ENCODE measurements at places on chromosomes 6 and 20. TPM values are rescaled to one million over a fixed set of nuclear protein-coding genes. Genes with fewer than 3 reads are reported as not detected.

The FERMT1 gene
- 3.3 TPM for total RNA-seq

The VWA7 gene
- total RNA-seq: 3.9 TPM

The HSPA12B gene
- total RNA-seq: 0.55 TPM

The ANKEF1 gene
- 6.9 TPM for total RNA-seq

The E2F1 gene
- total RNA-seq: 0.31 TPM

The PGC gene
- 3.4 TPM for total RNA-seq

The PARD6B gene
- 12.1 TPM for total RNA-seq

DNA sequence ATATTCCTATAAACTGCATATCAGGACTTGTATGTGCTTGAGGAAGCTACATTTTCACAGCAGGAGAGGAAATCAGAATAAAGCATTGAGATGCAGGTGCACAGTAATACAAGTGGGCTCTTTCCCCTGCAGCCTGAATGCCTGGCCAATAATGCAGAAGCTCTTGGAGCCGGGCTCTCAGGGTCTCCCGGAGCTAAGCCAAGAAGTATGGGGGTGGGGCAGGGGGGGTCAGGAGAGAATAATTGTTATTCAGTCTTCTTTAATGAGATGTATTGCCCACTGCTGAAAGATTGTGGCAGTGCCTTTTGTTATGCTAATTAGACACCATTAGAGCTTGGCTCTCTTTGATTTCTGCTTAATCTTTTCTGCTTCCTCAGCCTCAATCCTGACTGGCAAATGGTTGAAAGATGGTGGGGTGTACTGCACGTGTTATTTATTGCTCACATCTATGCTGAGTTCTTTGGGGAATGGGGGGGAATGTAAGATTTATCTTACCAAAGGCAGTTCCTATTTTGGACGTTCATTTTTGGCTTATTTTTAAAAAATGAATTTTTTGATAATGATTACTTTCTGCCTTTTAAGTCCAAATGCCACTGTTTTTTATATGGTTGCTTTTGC is 407.6 kb upstream of the SOX4 start:
- no peak for DNase-seq

DNA sequence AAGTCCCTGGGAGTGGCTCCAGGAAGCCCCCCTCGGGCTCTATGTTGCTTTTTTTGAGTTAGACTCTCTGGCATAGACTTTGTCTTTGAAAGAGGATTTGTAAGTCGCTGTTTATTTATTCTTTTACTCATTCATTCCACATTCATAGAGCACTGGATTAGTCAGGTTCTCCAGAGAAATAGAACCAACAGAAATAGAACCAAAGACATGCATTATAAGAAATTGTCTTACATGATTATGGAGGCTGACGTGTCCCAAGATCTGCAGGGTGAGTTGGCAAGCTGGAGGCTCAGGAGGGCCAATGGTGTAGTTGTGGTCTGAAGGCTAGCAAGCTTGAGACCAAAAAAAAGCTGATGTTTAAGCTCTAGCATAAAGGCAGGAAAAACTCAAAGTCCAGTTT is 98.3 kb upstream of the CHD6 start:
- DNase-seq: no peak

- DNase-seq: no peak
These were observed 51.5 kb downstream of the HBS1L start for GRCh38 chr6:135002974-135003703.

DNA sequence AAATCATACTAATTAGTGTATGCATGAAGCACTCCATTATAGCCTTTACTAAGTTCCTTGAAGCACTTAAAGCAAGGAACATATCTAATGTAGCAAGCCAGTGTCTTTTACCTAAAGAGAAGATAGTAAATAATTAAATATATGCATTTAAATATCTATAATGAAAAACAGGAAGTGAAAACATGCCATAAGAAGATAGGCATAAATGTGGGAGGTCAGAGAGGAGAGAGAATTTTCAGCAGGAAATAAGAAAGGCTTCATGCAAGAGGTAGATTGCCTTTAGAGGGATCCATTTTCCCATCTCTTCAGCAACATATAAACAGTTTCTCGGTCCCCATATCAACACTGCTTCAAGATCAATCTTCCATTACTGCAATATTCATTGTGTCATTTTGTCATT is 599.8 kb downstream of the FRK start:
- no peak for DNase-seq

DNA sequence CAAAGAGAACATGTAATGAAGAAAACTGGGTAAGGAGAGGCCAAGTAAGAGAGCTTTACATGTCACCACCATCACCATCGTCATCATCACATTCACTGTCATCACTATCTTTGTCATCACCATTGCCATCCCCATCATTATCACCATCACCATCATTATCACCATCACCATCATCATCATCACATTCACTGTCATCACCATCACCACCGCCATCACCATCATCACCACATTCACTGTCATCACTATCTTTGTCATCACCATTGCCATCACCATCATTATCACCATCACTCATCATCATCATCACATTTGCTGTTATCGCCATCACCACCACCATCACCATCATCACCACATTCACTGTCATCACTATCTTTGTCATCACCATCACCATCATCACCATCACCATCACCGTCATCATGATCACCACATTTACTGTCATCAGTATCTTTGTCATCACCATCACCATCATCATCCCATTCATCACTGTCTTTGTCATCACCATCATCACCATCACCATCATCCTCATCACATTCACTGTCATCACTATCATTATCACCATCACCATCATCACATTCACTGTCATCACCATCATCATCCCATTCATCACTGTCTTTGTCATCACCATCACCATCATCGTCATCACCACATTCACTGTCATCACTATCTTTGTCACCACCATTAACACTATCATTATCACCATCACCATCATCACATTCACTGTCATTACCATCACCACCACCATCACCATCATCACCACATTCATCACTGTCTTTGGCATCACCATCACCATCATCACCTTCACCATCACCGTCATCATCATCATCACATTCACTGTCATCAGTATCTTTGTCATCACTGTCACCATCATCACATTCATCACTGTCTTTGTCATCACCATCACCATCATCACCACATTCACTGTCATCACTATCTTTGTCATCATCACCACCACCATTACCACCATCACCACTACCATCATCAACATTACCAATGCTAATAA is 172.3 kb downstream of the ERMARD start:
- DNase-seq: no peak

- no peak for DNase-seq
These were observed 82.4 kb upstream of the TOX2 start for GRCh38 chr20:43832096-43832816.

GRCh38 chr20:44015733-44016103 is 101.1 kb downstream of the TOX2 start:
- DNase-seq: no peak

GRCh38 chr6:163836876-163837690 is 422.6 kb downstream of the QKI start:
- DNase-seq: no peak

DNA sequence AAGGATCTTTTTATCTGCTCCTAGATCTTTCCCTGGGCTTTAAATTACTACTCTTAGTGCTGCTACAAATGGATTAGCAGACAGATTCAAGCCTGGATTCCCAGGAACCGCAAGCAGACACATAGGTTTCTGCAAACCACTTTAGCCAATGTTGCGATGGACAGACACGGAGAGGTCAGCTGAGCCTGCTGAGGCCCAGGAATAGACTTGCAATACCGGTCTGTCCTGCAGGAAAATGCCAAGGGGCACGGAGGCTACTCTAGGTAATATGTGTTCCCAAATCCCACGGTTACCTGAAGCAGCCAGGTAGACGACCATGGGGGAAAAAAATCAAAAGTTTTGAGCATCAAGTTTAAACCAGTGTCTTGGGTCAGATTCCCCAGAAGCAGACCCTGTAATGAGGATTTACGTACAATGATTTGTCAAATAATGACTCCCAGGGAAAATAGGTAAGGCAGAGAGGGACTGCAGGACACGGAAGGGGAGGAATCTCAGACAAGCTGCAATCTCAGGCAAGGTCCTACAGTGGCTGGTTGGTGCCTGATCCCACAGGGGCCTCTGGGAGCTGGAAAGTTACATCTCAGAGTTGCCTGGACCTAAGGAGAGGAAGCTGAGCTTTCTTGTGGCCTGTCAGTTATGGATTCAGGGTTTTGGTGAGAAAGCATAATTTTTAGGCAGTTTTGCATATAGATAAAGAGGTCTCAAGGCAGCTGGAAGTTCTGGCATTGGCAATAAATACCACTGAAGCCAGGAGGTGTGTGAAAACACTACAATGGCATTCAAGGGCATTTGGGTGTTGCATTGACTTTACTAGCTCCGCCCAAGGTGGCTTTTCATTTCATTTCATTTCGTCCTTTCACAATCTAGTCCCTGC is 12.5 kb downstream of the OTOR start:
- no peak for DNase-seq

GRCh38 chr6:169536446-169537170 is 165.2 kb downstream of the WDR27 start:
- DNase-seq: no peak

DNA sequence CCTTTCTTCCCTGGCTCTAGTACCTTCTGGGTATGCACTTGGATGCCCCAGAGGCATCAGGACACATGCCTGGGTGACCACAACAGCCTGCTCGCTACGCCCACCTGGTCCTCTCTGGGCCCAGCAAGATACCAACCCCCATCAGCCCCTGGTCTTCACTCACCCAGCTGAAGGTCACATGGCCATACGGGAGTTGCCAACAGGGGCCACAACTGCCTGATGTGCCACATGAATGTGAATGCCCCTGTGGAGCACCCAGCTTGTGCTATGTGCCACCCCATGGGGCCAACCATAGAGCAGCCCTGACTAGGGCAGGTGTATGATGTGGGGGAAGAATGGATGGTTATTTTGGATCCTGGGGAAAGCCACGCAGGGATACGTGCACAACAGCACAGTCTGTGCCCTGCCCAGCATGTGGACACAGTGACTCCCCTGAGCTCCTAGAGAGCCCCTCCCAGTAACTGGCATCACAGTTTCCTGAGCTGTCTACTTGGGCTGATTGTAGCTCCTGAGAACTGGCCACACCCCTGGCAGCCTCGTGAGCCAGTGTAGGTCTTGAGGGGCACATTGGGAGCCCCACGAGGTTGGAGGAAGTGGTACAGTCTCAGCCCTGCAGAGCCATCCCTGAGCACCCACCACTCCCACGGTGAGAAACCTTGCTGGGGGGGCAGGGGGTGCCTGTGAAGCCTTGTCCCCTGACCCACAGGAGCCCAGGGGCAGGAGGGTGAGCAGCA is 10.5 kb upstream of the PCMTD2 start:
- no peak for DNase-seq

DNA sequence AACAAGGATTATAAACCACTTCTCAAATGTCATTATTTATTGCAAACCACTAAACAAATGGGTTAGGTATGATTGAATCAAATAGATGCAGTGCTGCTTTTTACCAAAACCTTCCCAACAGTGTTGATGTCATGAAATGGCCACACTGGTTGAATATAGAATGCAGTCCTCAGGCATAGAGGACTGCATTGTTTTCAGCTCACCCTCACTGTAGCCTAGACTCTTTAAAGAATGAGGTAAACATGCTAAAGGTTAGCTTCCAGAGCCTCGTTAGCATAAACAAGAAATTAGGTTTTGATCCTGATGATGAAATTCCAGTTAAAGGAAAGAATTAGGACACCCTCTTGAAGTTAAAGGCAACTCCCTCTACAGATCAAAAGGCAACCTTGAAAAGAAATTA is 224.3 kb downstream of the ALDH8A1 start:
- DNase-seq: no peak

DNA sequence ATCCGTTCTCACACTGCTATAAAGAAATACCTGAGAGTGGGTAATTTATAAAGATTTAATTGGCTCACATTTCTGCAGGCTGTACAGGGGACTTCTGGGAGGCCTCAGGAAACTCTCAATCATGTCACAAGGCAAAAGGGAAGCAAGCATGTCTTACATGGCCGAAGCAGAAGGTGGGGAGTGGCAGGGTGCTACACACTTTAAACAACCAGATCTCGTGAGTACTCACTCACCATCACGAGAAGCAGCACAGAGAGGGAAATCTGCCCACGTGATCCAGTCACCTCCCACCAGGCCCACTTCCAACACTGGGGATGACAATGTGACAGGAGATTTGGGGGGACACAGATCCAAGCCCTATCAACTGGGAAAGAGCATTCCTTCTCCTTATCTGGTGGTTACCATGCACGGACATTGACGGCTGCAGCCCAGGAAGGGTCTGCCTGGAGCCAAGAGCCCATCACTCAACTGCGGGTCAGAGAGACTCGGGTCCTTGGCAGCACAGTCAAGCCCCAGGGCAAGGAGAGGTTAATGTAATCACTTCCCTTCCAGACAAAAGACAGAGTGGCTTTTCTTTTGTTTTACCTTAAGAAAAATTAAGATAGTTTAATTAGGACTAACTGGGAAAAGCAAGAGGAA is 112.3 kb upstream of the CST7 start:
- DNase-seq: no peak

DNA sequence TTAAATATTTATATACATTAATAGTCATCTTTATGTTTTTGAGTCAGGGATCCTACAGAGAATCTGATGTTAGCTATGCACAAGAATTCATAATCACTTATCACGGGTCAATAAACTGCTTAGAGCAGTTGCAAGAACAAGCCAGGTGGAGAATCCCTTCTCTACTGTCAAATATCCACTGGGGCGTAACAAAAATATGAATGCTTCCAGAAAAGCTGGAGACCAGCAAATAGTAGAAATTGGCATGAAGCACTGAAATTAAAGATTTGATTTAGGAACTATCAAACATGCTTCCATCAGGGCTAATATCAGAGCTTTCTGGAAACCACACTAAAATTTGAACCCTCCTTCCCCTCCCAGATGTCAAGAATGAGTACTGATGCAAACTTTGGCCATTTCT is 37.3 kb downstream of the ADGRG6 start:
- no peak for DNase-seq

DNA sequence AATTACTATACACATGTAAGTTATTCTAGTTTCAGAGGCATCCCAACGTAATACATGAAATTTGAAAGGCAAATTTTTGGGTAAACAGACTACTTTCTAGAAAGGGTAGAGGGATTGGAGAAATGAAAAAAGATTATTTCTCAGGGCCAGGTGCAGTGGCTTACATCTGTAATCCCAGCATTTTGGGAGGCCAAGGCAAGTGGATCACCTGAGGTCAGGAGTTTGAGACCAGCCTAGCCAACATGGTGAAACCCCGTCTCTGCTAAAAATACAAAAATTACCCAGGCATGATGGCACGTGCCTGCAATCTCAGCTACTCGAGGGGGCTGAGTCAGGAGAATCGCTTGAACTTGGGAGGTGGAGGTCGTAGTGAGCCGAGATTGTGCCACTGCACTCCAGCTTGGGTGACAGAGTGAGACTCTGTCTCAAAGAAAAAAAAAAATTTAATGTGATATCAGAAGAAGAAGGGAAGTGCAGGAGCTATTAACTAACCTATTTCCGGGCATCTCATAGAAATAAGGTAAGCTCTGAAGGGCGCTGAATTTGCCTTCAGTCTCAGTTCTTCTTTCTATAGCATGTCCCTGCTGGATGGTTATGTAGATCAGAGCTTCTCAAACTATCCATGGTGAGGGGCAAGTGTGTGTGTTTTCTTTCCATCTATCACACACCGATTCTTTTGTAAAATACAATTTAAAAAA is 100.3 kb upstream of the MTHFD1L start:
- no peak for DNase-seq

- DNase-seq: no peak
These were observed 45.4 kb downstream of the MYB start for GRCh38 chr6:135226537-135226936.

Measured in pancreas (tissue), 10 donors.